Activated naive CD4-positive, alpha-beta T cell (primary cell): ENCODE measurements at places on chromosomes 16 and 17.

- no peak for DNase-seq
These were observed 6.6 kb downstream of the PTX4 start for GRCh38 chr16:1481906-1482835.

- no peak for DNase-seq
These were observed 22.8 kb downstream of the KATNIP start for GRCh38 chr16:27572711-27573110.

DNA sequence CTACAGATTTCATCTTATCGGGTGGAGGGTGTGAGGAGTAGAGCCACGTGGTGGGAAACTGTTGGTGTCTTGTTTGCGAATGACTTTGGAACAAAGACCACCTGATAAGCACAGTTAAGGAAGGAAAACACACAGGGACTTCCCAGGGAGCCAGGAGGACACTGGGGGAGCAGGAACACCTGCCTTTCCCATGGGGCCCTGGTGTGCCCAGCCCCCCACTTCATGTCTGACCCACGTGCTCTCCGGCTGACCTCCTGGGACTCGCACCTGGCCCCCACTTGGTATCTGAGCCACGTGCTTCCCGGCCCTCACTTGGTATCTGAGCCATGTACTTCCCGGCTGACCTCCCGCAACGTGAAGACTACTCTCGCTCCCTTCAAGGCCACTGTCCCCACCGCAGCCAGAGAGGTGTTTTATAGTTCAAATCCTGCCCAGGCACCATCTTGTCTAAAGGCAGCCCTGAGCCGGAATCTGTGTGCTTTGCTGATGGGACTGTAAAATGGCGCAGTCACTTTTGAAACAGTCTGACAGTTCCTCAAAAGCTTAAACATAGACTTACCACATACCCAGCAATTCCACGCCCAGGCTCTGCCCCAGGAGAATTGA is 5.4 kb upstream of the CSNK1D start:
- no peak for DNase-seq

DNA sequence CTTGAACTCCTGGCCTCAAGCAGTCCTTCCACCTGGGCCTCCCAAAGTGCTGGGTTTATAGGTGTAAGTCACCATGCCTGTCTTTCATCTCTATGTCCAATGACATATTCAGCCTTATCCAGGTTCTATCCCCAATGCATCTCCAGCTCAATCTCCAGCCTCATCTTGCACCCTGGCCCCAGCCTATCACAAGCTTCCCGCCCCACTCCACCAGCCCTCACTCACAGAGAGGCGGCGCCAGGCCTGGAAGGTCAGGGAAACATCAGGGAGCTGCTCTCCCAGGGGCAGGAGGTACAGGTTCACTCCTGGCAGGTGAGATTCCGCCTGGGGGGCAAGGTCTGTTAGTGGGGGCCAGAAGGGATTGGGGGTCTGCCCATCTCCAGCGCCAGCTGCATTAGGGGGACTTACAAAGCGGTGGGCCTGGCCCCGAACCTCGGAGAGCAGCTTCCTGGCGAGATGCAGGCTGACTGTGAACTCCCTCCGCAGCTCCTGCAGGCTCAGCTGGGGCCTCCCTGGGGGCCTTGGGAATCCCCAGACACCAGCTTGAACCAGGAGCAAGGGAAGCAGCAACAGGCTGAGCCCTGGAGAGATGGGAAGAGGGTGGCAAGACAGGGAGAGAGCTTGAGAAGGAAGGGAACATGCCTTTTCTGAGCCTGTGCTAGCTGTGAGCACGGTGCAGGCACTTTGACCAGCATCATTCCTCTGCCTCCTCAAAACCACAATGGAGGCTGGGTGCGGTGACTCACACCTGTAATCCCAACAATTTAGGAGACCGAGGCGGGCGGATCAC is 3.0 kb downstream of the IL27 start:
- DNase-seq, result no peak

GRCh38 chr16:67141391-67141790 is 9.4 kb downstream of the B3GNT9 start:
- no peak for DNase-seq

GRCh38 chr16:89842471-89843408 is 14.5 kb downstream of the SPIRE2 start:
- DNase-seq, result no peak

GRCh38 chr16:24652209-24652712 is 77.2 kb upstream of the TNRC6A start:
- DNase-seq, result no peak

DNA sequence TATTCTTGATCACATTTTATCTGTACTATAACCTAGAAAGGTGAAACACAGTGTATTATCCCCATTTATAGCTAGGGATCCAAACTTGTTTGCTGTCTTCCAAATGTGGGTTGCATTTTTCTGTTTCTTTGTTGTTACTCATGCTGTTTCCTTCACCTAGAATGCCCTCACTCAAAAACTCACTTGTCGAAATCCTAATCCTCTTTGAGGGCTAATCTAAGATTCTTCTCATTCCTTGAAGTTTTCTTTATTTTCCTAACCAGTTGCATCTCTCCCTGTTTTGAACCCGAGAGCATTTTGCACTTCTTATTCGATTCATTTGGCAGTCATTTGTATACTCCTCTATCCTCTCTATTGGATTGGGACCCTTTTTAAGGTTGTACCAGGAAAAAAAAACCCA is 9.6 kb downstream of the CALCOCO2 start:
- DNase-seq, result no peak

DNA sequence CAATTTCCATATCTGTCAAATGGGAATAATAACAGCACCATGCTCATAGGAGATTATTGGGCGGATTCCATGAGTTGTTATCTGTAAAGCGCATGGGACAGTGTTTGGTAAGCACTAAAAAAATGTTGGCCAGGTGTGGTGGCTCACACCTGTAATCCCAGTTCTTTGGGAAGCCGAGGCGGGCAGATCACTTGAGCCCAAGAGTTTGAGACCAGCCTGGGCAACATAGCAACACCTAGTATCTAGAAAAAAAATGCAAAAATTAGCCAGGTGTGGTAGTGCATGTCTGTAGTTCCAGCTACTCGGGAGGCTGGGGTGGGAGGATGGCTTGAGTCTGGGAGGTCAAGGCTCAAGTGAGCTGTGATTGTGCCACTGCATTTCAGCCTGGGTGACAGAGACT is 66.8 kb upstream of the NFAT5 start:
- no peak for DNase-seq

DNA sequence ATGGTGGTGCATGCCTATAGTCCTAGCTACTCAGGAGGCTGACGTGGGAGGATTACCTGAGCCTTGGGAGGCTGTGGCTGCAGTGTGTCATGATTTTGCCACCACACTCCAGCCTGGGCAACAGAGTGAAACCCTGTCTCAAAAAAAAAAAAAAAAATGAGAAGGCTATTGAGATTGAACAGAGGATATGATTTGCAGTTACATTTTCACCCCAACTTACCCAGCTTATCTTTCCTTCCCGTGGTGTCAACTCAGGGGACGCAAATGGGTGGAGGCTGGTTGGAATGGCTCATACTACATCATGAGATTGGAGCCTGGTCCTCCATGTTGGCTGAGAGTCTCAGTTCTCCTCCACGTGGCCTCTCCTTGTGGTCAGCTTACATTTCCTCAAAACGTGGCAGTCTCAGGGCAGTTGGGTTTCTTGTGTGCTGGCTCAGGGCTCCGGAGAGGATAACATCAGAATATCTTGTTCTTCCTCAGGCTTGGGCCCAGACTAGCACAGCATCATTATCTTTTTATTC is 17.2 kb upstream of the NSMCE1 start:
- DNase-seq, result no peak

- DNase-seq, result no peak
These were observed 34.9 kb downstream of the NDEL1 start for GRCh38 chr17:8470447-8471047.

- no peak for DNase-seq
These were observed 172.2 kb downstream of the ANKFN1 start for GRCh38 chr17:56325313-56326000.

- DNase-seq, result no peak
These were observed 133.4 kb downstream of the SPACA3 start for GRCh38 chr17:33124871-33125551.

GRCh38 chr16:12310286-12310685 is 333.8 kb downstream of the SNX29 start:
- no peak for DNase-seq
